A549 treated with DMSO at 1 μM for 4 hours (cell line): ENCODE measurements at places on chromosomes 16 and 17. TPM values are rescaled to one million over a fixed set of nuclear protein-coding genes. Genes with fewer than 3 reads are reported as not detected.

The CA7 gene
- 0.05 to 0.08 TPM in 2 of 5 replicates, not detected in the others for total RNA-seq

The WDR90 gene
- total RNA-seq, result 17.8 to 36.9 TPM (median 28.9 TPM) in 5 replicates

The SLC5A10 gene
- total RNA-seq, result 0.12 to 0.25 TPM (median 0.18 TPM) in 5 replicates

The SRP68 gene
- total RNA-seq, result 73.3 to 89.8 TPM (median 87.8 TPM) in 5 replicates

The ABCC3 gene
- 122 to 146 TPM (median 140 TPM) in 5 replicates for total RNA-seq

The WBP2 gene
- total RNA-seq, result 83.1 to 105 TPM (median 92.2 TPM) in 5 replicates

The FBXL16 gene
- total RNA-seq, result 1.5 to 2.9 TPM (median 2.5 TPM) in 5 replicates

The TMEM94 gene
- total RNA-seq, result 41.1 to 55.0 TPM (median 45.5 TPM) in 5 replicates

The TBC1D3 gene
- total RNA-seq, result not detected in 5 replicates

The METRN gene
- total RNA-seq, result 79.7 to 194 TPM (median 166 TPM) in 5 replicates

The TAT gene
- total RNA-seq, result 0.05 to 0.11 TPM (median 0.07 TPM) in 3 of 5 replicates, not detected in the others

The DLX4 gene
- total RNA-seq, result 2.4 to 3.3 TPM (median 3.0 TPM) in 5 replicates

The OR3A3 gene
- total RNA-seq, result not detected in 5 replicates

The USP36 gene
- total RNA-seq, result 59.8 to 72.7 TPM (median 65.3 TPM) in 5 replicates

The PLA2G10 gene
- total RNA-seq, result 0.17 to 0.25 TPM in 2 of 5 replicates, not detected in the others

The PRR35 gene
- 0.05 to 0.17 TPM (median 0.09 TPM) in 5 replicates for total RNA-seq

The TMEM100 gene
- total RNA-seq, result not detected in 5 replicates

The GAS2L2 gene
- total RNA-seq, result 0.03 to 0.13 TPM (median 0.07 TPM) in 5 replicates

The MT1E gene
- not detected in 5 replicates for total RNA-seq

The MPRIP gene
- total RNA-seq, result 249 to 460 TPM (median 420 TPM) in 5 replicates

The ZPBP2 gene
- total RNA-seq, result not detected in 5 replicates

The KRTAP9-2 gene
- total RNA-seq, result not detected in 5 replicates

The CDK5R1 gene
- 2.9 to 4.3 TPM (median 3.5 TPM) in 5 replicates for total RNA-seq

The GPR139 gene
- not detected in 5 replicates for total RNA-seq

The CCL22 gene
- total RNA-seq, result 0.06 to 0.08 TPM (median 0.07 TPM) in 4 of 5 replicates, not detected in the other

The GCGR gene
- 0.26 to 0.56 TPM (median 0.38 TPM) in 5 replicates for total RNA-seq

The ARL4D gene
- 15.4 to 24.2 TPM (median 19.6 TPM) in 5 replicates for total RNA-seq

The LAT gene
- 3.1 to 6.1 TPM (median 4.3 TPM) in 5 replicates for total RNA-seq

The PPP1R27 gene
- total RNA-seq, result 0.22 TPM in 1 of 5 replicates, not detected in the others

The BPTF gene
- 33.0 to 42.8 TPM (median 40.7 TPM) in 5 replicates for total RNA-seq

The P2RX1 gene
- total RNA-seq, result 0.03 TPM in 2 of 5 replicates, not detected in the others

The IFI35 gene
- total RNA-seq, result 16.9 to 21.8 TPM (median 17.9 TPM) in 5 replicates

The OR1F1 gene
- total RNA-seq, result 0.44 to 0.59 TPM (median 0.53 TPM) in 5 replicates

The MYH3 gene
- 0.67 to 1.3 TPM (median 1.0 TPM) in 5 replicates for total RNA-seq

The BRIP1 gene
- 3.9 to 5.8 TPM (median 5.3 TPM) in 5 replicates for total RNA-seq

The SOCS1 gene
- total RNA-seq, result 0.92 to 1.9 TPM (median 1.4 TPM) in 5 replicates

The KRTAP2-1 gene
- total RNA-seq, result not detected in 5 replicates

The C16orf46 gene
- 0.57 to 1.6 TPM (median 0.92 TPM) in 5 replicates for total RNA-seq

The PIK3R6 gene
- not detected in 5 replicates for total RNA-seq

The ZFP3 gene
- 0.89 to 1.2 TPM (median 1.0 TPM) in 5 replicates for total RNA-seq

The ADAD2 gene
- not detected in 5 replicates for total RNA-seq
